ENCODE measurements at places on chromosomes 16 and 17.

DNA sequence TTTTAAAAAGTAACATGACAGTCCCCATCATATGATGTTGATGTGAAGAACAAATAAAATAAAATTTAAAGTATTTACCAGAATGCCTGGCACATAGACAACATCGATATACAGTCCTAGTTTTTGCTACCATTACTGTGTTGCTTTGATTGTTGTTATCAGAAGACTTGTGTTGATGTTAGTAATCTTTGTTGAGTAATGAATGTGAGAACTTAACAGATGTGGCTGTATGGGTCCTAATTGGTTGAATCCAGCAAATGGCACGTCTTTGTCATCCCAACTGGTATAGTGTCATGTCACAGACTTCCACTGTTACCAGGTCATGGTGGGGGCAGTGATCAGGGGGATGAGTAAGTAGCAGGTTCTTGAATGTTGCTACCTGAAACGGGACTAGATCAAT lies 1151.4 kb upstream of the CDH8 start:
- DNase-seq, result no peak

DNA sequence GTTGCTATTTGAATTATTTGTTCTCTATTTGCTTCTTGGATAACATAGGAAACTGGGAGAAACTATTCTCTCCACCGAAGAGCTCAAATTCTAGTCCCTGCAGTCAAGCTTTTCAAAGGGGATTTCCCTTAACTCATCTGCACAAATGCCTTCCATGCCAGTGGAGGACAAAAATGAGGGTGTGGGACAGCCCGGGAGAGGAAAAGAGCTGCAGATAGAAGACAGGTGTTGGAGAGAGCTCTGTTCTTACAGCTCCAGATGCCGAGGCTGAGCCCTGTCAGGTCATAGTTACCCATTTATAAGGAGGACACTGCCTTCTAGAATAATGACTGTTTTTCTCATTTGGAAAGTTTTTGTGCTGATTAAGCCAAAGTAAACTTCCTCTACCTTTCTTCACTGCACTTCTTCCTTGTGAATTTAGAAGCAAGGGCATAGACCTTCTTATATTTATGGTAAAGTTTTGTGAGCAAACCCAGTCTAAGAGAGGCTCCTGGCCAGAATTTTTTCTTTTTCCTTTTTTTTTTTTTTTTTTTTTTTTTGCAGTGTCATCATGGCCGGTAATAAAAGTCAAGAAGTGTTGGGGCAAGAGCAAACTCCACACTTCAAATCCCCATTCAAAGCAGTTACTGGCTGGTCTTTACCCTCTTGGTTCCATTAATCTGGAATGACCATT lies 177.2 kb downstream of the ABCC12 start:
- no peak for DNase-seq

DNA sequence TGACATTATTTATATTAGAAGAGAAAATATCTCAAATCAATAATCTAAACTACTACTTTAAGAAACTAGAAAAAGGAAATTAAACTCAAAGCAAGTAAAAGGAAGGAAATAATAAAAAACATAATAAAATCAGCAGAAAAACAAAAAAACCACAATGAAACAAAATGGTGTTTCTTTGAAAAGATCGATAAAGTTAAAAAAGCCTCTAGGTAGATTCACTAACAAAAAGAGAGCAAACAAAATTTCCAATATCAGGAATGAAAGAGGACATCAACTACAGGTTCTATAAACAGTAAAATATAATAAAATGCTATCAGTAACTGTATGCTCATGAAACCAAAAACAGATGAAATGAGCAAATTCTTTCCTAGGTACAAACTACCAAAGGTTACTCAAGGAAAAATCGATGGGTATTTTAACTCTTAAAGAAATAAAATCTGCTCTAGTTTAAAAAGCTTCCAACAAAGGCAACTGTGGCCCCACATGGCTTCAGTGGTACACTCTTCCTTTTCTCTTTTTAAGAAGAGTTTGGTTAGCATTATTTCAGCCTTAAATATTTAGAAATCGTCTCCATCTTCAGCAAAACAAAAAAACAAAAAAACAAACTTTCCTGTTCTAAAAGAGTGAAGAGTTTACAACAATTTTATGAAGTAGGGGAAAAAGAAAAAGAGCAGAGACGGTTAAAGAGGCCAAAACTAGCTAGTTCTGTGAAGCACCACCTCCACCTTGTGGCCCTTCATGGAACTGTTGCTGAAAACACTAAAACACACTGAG lies 102.2 kb downstream of the TRIM37 start:
- peak; percentile 64 for DNase-seq

- no peak for DNase-seq
Measured at GRCh38 chr17:77962348-77962747, 3.8 kb downstream of the TNRC6C start.

DNA sequence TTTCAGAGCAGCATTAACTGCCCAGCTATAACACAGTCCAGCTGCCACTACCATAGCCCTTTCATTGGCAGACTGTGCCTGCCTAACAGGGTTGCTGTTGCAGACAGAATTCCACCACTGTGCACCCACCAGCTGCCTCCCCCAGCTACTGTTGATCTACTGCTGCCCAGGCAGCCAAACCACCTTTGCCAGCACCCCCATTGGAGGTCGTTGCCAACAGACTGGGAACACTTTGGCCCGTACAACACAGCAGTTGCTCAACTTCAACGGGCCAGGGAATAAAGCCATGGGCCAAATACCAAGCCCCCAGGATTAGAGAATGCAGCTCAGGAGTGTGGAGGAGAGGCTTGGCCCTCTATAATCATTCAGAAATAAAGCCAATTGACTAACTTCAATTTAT lies 473.6 kb downstream of the CDH11 start:
- DNase-seq, result no peak

Data from EH (cell line).